ENCODE measurements at places on chromosomes 3 and 15.

DNA sequence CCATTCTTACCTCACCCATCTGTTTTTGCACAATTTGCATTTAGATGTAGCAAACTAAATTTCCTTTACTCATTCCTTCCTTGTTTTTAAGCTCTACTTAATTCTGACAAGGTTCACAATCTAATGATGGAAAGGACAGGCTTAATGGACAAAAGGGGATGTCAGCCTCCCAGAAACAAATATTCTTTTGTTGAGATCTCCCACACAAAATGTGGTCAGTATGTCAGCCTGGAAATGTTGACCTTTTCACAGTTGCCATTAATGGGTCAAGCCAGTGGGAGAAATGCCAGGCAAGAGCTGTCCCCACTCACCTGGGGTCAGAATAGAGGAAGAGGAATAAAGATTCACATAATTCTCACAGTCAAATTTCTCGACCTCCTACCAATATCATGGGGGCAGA is 27.0 kb downstream of the WWTR1 start:
- no peak for DNase-seq

- DNase-seq: no peak
Measured at GRCh38 chr15:55993804-55994560, 570 bp upstream of the NEDD4 start.

GRCh38 chr3:150739877-150740645 is 22.9 kb downstream of the SIAH2 start:
- no peak for DNase-seq

- no peak for DNase-seq
Measured at GRCh38 chr3:2516762-2517441, 418.2 kb downstream of the CNTN4 start.

DNA sequence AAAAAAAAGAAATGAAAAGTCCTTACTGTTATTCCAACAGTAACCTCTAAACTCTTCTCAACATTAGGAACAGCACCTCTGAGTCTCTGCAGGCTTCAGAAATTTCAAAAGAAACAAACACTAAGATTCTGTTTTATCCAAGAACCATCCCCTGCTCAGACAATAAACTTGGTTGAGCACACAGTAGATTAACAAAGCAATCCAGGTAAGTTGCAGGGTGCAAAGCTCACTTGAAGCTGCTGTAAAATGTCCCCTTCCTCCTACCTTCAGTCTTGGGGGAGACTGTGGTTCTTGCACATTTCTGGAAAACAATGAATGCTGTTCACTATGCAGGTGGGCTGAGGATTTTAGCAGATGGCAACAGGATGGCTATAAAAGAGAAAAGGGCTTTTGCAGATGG is 484.1 kb downstream of the IGSF11 start:
- DNase-seq: no peak

- no peak for DNase-seq
Measured at GRCh38 chr15:100703032-100703578, 100.7 kb downstream of the ASB7 start.

GRCh38 chr3:185353823-185354614 is 8.9 kb upstream of the MAP3K13 start:
- peak; percentile 49 for DNase-seq

GRCh38 chr3:37642670-37643598 is 218.7 kb upstream of the CTDSPL start:
- DNase-seq: no peak

- DNase-seq: no peak
Measured at GRCh38 chr3:188539631-188540194, 385.8 kb downstream of the LPP start.

GRCh38 chr3:108171106-108171505 is 51.1 kb downstream of the IFT57 start:
- no peak for DNase-seq

- DNase-seq: no peak
Measured at GRCh38 chr15:56320861-56321260, 44.4 kb upstream of the TEX9 start.

DNA sequence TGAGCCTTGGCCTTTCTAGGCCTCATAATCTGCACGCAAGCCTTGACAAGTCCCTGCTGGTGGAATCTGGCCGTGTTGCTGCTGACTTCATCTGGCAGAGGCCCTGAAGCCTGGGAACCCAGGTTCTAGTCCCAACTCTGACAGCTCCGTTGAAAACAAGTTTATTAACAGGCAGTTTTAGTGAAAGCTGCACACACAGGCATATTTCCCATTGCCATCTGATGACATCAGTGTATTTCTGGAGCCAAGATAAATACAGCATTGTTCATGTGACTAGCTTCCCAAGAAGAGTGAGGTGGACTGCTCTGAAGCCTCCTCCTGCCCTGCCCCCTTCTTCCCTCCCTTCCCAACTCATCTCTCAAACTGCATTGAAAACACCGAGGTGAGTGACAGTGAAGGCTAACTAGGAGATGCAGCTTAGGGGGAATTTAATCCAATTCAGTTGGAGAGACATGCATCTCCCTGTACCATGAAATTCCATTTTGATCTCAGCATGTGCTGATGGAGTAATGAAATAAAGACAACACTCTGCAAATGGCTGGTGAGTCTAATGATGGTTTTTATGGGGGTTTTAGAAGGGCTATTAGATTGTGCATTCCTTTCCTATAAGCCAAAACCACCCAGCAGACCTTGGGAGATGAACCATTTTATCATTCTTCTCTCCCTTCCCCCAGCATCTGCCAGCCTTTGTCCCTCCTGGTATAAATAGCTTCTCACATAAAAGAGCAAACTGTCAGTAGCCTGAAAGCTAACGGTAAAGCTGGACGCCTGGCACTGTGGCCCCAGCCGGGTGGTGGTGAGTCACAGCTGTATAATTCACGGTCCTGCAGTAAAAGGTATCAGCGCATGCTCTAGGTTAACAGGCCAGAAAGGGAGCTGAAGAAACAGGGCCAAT is 38.0 kb downstream of the PRICKLE2 start:
- no peak for DNase-seq

- no peak for DNase-seq
Measured at GRCh38 chr3:127389913-127390312, 102.1 kb upstream of the PRR20G start.

DNA sequence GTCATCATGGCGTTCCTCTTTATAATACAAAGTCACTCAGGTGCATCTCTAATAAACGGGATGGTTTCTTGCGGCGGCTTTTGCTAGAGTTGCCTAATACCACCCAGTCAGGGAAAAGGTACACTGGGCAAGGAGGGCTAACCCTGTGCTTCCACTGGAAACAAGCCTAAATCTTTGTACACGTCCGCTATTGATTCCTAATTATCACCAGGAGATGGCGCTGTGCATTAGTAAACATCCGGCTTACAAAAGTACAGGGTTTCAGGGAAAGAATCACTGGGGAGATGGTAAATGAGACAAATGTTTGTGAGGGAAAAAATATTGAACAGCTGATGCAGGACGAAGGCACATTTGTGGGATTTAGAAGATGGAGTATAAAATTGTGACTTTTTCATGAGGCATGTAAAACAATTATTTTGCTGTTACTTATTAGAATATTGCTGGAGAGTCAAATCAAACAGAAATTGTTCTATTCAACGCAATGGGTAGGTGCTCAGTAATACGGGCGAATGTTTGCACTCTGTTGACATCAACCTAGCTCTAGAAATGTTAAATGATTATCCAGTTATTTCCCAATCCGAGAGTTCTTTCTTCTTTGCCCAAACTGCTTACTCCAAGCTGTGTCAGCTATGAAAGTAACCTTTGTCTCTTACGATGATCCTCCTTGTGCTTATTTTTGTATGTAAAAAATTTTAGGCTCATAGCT is 50.6 kb downstream of the GMNC start:
- DNase-seq: no peak

GRCh38 chr15:40118473-40118872 is 9.8 kb upstream of the BMF start:
- no peak for DNase-seq

- no peak for DNase-seq
Measured at GRCh38 chr15:65336493-65337435, 32.3 kb downstream of the RNU5B-1 start.

GRCh38 chr15:70250208-70251201 is 152.8 kb upstream of the TLE3 start:
- DNase-seq: no peak

- no peak for DNase-seq
Measured at GRCh38 chr3:170815340-170815739, 54.7 kb downstream of the RPL22L1 start.

GRCh38 chr3:36957063-36957462 is 12.2 kb upstream of the TRANK1 start:
- no peak for DNase-seq

DNA sequence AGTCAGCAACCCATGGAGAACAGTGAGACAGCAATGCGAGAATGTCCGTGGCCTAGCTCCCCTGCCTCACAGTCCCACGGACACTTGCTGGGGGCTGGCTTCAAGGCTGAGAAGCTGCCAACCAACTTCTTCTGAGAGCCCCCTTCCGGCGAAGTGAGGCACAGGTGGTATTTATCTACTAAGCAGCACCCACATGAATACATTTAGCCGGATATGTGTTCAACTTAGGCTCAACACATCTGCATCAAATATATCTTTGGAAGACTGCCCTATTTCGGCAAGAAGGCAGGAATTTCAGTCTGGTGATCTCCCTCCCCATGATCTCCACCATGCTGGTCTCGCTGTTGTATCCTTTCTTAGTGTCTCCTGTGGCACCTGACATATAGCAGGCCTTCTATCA is 340.9 kb upstream of the NR2E3 start:
- no peak for DNase-seq

GRCh38 chr3:34676436-34676835 is 878.0 kb downstream of the PDCD6IP start:
- DNase-seq: no peak

GRCh38 chr3:57052662-57053061 is 7.8 kb upstream of the SPATA12 start:
- DNase-seq: no peak

GRCh38 chr3:154678041-154678654 is 248.2 kb upstream of the GPR149 start:
- no peak for DNase-seq

DNA sequence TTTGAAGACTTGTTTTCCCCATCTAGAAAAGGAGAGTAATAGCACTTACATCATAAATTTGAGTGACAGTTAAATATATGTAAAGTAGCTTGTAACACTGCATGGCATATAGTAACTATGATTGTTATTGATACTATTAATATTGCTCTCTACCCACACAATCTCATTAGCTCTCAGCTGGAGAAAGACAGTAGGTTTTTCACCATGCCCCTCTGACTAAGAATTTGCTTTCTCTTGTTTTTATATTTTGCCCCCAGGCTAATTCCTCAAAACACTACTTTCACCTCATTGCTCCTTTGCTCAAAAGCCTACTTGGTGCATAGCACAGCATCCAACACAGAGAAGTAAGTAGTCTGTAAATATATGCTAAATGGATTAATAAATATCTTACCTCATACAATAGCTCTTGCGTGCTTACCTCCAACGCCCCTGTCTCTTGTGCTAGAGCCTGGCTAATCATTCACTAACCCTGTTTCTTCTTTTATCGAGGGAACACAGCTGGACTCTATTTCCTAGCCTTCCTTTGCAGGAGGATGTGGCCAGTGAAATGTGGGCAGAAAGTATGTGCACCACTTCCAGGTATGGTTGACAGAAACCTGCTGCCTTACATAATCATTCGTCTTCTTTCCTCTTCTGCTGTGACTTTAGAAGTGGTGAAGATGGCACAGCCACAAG is 190.0 kb downstream of the PLCH1 start:
- no peak for DNase-seq

DNA sequence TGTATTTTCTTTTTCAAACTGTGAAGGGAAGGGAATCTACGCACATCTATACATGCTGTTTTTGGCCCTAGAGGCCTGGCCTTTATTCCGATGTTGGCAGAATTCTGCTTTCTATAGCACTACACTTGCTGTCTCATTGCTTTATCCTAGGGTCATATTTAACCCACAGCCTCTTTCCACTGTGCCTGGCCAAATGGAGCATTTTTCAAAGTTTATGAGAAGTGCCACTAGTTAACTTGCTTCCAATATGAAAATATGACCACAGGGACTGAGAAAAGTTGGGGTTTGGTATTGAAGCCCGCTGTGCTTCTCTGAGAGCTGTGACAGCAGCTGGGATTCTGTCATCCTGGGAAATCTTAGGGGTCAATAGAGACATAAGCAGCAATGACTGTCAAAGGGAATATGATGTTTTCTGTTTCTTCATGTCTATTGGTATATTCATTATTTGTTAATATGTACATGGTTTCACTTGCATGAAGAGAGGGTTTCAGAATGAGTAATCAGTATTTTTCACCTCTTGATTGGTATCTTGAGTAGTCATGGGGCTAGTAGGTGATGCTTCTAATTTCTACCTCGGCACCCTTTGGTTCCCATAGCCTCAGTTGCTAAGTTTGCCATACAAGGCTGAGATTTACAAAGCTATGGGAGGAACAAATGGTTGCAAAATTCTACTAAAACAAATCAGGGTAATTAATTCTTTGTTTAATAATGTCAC is 275.8 kb upstream of the RBMS3 start:
- DNase-seq: no peak

DNA sequence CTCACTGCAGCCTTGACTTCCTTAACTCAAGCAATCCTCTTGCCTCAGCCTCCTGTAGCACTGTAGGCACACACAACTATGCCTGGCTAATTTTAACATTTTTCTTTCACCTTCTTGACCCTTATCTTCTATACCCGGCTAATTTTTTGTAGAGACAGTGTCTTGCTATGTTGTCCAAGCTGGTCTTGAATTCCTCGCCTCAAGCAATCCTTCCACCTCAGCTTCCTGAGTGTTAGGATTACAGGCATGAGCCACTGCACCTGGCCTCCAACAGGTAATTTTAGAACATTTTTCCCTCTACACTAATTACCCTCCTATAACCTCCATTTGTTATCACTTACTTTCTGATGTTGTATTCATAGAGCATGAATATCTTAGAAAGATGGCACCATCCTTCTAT is 60.3 kb downstream of the SPG11 start:
- DNase-seq: no peak

- no peak for DNase-seq
Measured at GRCh38 chr15:70249616-70250015, 151.9 kb upstream of the TLE3 start.

DNA sequence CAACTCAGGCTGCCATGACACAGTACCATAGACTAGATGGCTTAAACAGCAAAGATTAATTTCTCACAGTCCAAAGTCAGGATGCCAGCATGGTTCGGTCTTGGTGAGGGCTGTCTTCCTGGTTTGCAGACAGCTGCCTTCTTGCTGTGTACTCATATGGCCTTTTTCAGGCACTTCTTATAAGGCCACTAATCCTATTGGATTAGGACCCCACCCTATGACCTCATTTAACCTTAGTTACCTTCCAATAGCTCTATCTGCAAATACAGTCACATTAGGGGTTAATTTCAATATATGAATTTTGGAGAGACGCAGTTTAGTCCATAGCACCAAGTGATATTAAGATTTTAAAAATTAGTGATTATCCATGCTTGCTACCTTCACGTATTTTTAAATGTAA is 297.8 kb downstream of the WDR72 start:
- DNase-seq: no peak

DNA sequence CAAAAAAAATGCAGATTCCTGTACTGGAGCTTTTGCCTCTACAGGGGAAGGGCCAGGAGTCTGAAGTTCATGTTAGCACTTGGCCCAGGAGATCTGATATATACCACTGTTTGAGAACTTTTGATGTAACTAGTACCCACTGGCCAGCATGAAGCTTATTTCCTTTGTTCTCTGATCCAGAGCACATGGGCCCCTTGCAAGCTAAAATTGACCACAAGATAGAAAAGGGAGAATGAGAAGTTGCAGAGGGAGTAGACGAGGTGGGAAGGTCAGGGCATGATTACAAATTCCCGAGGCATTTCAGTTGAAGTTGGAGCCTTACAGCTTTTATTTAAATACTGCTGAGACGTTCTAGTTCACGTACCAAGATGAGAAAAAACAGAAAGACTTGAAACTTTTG is 28.2 kb downstream of the TGM4 start:
- DNase-seq: no peak

GRCh38 chr3:79761441-79761840 is 6.4 kb downstream of the ROBO1 start:
- DNase-seq: no peak

Measured in activated CD4-positive, alpha-beta T cell treated with anti-CD3 and anti-CD28 coated beads for 24 hours (primary cell).